ENCODE measurements at places on chromosomes 13 and 19.
A peak's percentile ranks its signal among the peaks of the same experiment; 100 is the strongest.

- peak; percentile 71 for DNase-seq
Measured at GRCh38 chr19:48933382-48933932, at the start of gene DHDH. DHDH (plus strand) TSS chr19:48933699; CDS start chr19:48933722, 23 bp downstream.

- DNase-seq: no peak
Measured at GRCh38 chr19:33376423-33376822, 2.9 kb downstream of the CEBPG start.

GRCh38 chr19:40889366-40889765 is 7.3 kb upstream of the CYP2A7 start:
- DNase-seq: no peak

DNA sequence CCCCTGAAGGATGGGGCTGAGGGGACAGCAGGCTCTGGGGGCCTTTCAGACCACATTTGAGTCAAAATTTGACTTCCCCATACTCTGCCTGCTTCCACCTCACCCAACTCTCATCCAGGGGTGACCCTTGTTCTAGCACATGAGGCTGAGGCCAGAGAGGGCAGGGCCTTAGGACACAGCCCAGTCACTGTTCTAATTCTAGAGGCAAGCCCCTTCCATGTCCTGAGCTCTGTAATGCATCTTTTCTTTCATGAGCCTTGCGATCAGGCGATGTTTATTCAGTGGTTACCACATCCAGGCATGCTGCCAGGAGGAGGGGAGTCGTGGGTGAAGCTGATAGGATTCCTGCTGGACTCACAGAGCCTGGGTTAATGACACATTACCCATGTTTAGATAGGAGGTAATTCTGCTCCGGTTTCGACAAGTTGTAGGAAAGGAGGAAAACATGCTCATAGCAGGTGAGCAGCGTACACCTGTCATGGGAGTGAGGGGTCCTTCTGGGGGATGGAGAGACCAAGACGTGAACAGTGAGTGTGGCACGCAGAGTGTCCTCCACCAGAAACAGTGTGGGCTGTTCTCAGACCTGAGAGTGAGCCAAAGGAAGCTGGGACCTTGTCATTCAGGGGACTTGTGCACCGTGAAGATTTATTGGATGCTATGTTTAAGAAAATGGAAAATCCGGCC is 9.3 kb downstream of the RPS9 start:
- DNase-seq: no peak

DNA sequence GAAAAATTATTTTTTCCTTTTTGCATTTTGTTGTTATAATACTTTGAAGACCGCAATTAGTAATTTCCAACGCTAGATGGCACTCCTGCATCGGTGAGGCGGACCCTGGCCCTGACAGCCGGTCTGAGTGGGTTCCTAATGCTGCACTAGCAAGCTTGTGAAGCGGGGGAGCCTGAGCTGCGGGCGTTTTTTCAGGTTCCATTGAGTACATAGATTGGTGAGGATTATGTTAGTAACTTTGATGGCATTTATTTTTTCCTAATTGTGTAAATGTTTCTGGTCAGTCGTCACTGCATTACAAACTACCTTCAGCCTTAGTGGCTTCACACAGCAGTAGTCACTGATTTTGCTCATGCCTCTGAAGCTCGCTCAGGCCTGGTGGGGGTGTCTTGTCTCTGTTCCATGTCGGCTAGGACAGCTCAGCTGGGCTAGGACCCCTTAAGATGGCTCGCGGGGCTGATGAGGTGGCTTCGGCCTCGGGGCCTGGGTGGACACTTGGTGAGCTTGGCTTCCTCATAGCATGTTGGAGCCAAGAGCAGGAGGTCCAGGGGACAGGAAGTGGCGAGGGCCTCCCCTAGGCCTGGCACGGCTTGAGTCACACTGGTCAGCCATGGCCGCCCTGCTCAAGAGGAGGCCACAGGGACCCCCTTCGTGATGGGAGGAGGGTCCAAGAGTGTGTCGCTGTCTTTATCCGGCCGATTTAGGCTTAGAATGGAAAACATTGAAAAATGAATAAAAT is 25.0 kb downstream of the ERCC5 start:
- DNase-seq: peak; percentile 39

DNA sequence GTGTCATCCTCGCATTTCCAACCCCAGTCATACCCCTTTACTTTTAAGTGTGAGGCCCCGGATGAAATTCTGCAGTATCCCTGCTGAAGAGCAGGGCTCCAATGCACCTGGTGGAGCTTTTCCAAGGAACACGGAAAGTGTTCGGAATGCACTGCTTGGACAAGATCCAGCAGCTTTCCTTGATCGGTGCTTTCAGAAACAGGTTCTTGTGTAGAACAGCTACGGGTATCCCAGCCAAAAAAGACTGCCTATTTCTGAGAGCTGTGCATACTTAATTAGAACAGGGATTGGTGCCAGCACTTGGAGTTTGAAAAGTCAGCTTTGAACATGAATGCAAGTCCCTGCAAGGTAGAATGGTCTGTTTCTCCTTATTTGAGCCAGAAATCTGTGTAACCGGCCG is 87.2 kb upstream of the C1QTNF9B start:
- no peak for DNase-seq

- peak; percentile 22 for DNase-seq
Measured at GRCh38 chr19:42634409-42635232, 39.9 kb upstream of the CEACAM8 start.

GRCh38 chr19:46303691-46304397 is 7.0 kb downstream of the HIF3A start:
- no peak for DNase-seq

DNA sequence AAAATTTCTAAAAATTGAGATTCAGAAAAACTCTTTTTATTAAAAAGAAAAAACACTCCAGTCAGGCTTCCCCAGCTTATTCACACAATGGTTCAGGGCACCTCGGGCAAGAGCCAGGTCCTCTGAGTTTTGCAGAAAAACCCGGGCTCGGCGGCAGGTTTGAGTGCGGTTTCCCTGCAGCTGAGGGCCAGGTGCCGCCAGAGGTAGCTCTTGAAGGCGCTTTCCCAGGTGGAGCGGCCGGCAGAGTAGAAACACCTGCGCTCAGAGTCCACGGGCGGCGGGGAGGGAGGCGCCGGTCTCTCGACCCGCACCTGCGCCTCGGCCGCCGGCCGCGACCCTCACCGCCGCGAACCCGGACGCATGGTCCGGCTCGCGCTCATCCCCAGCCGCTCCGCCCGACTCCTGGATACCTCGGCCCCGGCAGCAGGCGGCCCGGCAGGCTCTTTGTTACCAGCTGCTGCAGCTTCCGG is 444 bp downstream of the PROSER1 start:
- no peak for DNase-seq

DNA sequence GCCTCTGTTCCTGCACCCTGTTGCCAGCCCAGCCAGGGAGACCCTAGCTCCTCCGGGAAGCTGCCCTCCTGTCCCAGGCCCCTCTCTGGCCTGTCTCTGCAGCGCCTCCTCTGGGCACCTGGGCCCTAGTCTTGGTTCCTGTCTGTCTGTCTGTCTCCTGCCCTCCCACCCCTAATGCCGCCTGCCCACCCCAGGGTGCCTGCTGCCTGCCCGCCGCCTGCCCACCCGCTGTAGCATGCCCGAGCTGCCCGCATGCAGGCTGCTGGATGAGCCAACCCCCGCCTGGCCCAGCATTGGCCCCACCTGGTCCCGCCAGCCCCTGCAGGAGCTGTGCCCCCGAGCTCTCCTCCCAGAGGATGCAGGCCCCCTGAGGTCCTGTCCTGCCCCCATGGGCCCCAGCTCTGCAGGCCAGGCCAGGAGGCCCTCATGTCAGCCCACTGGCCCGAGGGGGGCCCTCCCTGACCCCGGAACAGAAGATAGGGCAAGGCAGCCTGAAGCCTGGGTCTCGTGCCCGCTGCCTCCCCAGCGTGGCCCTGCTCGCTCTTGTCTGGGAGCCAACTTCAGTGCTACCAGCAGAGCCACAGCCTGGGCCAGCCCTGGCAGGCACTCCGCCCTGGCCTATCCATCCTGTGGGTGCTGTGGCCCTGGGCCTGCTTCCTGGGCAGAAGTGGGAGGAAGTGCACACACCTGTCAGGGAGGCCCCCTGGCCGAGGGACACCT is 5.2 kb downstream of the MAP2K7 start:
- DNase-seq: no peak

DNA sequence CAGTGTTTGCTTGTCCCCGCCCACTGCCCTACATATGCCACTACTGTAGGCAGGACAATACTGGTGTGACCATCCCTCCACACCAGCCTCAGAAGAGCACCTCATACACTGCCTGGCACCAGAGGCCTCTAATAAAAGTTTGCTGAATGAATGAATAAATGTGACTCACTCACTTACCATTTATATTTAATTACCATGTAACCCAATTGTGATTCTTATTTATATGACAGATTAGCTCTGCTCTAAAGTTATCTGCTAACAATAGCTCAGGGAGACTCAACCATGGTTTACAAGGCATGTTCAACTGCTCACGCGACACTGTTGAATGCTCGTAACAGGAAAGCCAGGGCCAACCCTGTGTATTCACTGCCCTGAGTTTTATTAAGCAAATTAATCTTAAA is 66.0 kb upstream of the DOCK9 start:
- DNase-seq: no peak

GRCh38 chr19:49712397-49712859 is 21.5 kb downstream of the CPT1C start:
- DNase-seq: no peak

DNA sequence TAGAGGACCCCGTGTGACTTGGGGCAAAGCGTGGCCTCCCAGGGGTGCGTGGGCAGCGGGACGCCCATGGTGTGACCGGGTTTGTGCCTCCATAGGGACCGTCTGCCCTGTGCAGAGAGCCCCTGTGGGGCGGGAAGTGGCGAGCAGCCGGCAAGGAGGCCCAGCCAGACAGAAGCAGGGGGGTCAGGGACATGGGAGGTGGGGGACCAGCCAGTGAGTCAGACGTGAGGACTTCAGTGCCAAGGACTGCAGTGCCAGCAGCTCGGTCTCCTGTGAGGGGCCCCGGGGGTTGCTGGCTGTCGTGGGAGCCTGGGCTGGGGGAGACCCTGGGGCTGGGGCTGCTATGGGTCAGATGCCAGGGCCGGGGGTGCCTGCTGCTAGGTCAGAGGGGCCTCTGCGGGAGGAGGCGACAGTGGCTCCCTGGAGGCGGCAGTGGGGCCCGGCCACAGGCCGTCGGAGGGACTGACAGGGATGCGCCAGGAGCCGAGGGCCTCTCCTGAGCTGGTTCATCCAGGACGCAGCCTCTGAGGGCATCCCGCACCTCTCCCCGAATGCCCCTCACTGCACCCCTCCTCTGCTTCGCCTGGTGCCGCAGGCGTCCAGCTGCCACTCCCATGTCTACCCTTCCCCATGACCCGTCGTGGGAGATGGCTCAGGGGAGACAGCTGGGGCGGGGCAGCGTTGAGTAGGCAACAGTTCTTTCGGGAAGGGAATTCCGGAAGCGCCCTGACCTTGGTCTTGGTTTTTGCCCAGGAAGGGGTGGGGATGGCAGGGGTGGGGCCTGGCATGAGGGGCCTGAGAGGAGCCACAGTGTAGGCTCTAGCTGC is 80.0 kb downstream of the KDM4B start:
- no peak for DNase-seq
